ENCODE measurements at places on chromosomes 6 and 20.

- DNase-seq: no peak
Measured at GRCh38 chr6:12903246-12903645, 186.7 kb downstream of the PHACTR1 start.

DNA sequence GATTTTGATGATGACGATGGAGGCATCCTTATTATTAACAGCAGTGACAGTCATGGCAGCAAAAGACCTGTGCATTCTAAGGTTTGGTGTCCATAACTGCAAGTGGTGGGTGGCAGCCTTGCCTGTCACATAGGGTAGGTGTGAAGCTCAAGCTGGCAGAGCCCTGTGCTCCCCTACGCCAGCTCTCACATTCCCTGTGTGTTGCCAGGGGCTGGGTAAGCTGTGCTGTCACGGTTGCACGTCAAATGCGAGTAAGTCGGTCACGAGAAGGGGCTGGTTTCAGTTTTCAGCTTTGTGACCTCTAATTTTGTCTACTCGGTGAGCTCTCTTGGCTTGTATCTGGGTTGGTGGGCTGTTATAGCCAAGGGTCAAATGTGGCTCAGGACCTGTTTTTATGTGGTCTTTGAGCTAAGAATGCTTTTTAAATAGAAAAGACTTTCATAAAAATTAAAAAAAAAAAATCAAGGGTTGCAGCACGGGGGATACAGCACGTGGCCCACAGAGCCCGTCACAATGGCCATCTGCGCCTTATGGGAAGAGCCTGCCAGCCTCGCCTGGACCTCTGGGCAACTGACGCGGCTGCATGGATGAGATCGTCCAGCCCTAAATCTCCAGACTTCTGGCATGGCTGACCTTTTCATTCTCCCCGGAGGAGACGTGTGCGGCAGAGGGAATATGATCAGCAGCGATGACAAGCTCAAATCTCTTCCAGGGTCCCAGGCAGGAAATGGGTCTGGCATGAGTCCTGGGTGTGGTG lies 148.5 kb downstream of the PHACTR3 start:
- no peak for DNase-seq

DNA sequence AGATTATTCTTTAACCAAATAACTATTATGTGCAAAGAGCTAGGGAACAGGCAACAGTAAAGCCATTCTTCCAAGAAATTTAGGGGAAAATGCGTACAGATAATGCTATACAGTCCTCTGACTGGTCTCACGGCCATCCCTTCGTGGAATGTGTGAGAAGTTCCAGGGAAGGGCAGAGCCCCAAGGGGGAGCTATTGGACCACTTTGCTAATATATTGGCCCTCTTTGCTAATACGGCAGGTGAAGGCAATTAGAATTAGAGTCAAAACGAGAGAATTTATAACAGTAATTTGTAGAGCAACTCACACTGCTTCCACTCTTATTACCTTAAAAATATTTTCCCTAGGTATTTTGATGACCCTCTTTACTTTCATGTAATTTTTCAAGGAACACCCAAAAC lies 140.4 kb downstream of the IMPG1 start:
- no peak for DNase-seq

DNA sequence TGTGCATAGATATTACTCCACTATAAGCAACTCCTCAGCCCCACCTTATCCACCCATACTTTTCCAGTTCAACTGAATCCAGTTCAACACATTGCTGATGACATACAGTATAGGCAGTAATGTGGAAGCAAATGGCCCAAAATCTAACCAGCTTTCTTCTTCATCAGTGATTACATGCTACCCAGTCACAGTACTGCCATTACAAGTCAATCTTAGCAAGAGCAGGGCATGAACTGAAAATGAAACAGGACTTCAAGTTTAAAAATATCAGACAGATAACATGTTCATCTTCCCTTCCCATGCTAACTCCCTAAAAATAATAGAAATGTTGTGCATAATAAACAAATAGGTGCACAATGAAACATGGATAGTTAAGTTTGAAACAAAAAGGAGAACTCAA lies 19.2 kb downstream of the RRAGD start:
- DNase-seq: no peak

DNA sequence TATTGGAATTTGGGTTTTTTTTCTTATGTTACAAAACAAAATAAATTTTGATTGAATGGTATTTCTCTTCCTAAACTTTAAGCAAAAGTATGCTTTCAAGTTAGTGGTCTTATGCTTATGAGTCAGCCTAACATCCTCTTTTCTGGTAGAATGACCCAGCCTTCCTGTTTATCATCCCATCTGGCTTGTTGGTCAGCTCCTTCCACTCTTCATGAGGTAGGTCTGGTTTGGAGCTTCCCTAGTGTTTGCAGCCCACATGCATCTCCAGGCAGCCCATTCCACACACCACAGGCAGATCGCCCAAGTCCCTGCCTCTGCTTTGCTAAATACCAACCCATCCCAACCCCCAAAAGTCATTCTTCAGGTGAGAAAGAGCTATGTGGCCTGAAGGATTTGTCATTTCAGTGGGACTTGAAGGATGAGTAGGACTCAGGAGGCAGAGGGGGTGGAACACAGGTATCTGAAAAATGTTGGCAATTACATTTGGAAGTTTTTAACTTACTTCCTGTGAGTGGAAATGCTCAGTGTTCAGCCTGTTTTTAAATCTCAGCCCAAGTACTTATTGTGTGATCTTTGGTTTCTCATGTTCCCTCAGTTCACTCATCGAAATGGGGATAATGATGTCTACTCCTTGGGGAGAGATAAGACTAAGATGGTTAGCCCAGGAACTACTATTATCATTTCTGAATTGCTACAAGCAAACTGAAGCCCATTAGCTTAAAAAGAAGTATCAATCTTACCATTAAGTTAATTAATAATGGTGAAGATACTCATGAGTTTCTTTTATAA lies 294.0 kb downstream of the ADGB start:
- DNase-seq: no peak

GRCh38 chr6:43695967-43696291 lies 8.3 kb upstream of the MRPS18A start:
- DNase-seq: no peak

DNA sequence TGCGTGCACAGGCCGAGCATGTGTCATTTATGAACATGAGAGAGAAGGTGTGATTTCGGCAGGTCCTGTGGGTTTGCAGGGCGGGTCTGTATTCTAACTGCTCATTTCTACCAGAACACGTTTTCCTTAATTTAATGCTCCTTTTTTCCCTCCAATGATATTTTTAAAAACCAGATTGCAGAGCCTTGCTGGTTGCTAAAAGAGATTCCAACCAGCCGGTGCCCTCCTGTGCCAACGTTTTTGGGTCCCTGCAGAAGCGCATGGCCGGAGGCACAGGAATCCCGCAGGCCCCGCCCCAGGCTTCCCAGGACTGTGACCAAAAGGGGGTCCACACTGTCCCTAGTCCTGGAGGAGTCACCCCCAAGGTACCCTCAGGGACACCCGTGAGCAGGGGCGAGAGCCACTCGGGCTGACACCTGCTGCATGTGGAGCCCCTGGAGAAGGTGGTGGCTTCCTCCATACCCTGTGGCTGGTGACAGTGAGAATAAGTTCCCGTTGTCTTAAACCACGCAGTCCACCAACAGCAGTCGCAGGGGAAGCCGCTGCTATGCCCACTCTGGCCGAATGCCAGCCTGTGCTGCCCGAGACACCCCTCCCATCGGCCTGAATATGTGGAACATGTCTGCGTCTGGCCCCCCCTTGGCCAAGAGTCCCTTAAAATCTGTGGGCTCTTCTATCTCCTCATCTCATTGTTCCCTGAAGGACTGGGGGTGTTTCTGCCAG lies 15.7 kb upstream of the NTSR1 start:
- DNase-seq: no peak
